ENCODE measurements at places on chromosomes 2 and 18. TPM values are rescaled to one million over a fixed set of nuclear protein-coding genes. Genes with fewer than 3 reads are reported as not detected.

The EVA1A gene
- total RNA-seq: 67.1 TPM

The SRD5A2 gene
- total RNA-seq: not detected

The REL gene
- total RNA-seq: 2.5 TPM

The RGPD8 gene
- 25.1 TPM for total RNA-seq

The COL3A1 gene
- 1,261 TPM for total RNA-seq

The IL1F10 gene
- total RNA-seq: not detected

The ASB18 gene
- total RNA-seq: not detected

The LRRTM1 gene
- not detected for total RNA-seq

The SERPINB13 gene
- total RNA-seq: not detected

The MFSD2B gene
- total RNA-seq: 0.56 TPM

The TGFA gene
- 0.56 TPM for total RNA-seq

The STPG4 gene
- under 0.01 TPM for total RNA-seq

The FN1 gene
- 5,379 TPM for total RNA-seq

The TMEM37 gene
- under 0.01 TPM for total RNA-seq

The CASP10 gene
- total RNA-seq: 8.2 TPM

The LOXHD1 gene
- total RNA-seq: not detected

The NEU4 gene
- total RNA-seq: 0.28 TPM
